ENCODE measurements at places on chromosomes 3 and 15. TPM values are rescaled to one million over a fixed set of nuclear protein-coding genes. Genes with fewer than 3 reads are reported as not detected.

RTP3 gene
- not detected for polyA plus RNA-seq

DNA sequence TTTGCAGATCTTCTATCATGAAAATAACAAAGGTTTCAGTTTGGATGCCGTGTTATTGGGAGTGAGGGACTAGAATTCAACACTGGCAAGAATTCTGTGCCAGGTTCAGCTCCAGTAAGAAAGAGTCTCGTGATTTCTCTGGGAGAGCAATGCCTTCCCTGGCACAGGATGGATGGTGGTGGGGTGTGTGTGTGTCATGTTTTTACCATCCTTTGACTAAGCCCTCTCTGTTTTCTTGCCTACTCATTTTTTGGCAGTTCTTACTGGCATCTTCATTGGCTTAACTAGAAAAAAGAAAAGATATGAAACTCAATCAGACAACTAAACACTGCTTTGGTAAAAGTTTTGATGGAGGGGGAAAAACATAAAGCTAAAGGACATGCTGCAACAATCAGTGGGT is 86.6 kb downstream of the FMN1 start:
- DNase-seq = no peak

DNA sequence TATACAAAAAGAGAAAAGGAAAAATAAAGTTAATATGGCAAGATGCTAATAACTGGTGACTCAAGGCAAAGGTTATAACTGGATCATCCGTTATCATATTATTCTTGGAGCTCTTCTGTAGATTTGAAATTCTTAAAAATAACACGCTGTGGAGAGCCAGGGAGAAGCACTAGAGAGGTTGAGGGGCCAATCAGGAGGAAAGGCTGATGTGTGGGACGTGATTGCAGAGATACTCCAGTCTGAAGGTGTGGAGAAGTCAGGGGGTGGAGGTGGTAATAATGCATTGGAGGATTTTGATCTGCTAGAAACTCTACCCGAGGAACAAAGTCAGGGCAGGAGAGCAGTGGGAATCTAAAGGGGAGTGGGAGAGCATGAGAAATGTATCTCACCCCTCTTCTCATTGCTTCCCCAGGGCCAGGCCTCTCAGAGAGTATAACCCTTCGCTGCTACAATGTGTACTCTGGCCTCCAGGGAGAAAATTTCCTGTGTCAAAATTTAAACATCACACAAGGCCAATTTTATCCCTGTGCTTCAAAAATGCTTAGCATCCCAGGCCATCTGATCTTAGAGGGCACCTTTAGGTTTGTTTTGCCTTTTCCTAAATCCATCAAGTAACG is 211.5 kb upstream of the SEMA6D start:
- no peak for DNase-seq

DNA sequence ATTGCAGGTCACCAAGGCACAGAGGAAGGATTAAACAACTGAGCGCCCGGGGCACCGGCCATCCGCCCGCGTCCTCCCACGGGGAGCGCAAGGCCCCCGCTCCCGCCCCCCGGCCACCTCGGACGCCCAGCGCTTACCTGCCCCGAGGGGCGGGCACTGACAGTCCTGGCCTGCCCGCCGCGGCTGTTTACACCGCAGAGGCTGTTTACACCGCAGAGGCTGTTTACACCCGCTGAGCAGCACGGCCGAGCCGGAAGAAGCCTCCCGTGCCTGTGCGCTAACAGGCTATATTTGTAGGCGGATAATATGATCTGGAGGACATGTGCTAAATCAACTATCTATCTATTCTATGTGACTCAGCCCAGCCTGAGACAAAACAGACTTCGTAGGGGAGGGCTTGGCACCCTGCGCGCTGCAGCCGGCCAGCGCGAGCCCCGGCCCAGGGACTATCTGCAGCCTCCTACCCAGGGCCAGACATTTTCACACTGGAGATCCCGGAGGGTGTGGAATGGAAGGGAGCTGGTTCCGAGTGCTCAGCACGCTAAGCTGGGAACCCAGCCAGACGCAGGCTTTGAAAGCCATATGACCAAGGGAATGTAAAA is at the start of gene LRRC2:
Gene LRRC2 (minus strand): TSS at position 263 of the 602 bp plus-strand sequence. CDS start 14,711 bp downstream, outside the sequence.
- peak; percentile 23 for DNase-seq

DNA sequence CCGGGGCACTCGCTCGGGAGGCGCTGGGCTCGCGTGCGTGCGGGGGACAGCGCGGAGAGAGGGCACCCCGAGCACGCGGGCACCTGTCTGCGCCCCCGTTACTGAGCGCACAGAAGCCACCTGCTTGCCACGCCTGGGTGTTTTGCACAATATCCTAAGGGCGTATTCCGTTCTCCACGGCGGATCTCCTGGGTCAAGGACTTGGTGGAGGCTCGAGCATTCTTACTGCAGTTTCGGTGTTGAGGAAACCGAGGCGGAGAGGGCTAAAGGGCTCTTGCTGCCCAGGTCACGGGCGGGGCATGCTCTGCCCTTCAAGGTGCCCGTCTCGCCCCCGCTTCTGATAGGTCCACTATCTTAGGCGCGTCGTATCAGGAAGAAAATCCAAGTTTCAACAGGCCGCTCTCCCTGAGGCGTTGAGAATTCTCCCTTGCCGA is 526 bp downstream of the GPD1L start:
- DNase-seq = no peak

LIPC gene
- polyA plus RNA-seq = 2.8 TPM

AP3B2 gene
- not detected for polyA plus RNA-seq

KLHL40 gene
- polyA plus RNA-seq = not detected

DNA sequence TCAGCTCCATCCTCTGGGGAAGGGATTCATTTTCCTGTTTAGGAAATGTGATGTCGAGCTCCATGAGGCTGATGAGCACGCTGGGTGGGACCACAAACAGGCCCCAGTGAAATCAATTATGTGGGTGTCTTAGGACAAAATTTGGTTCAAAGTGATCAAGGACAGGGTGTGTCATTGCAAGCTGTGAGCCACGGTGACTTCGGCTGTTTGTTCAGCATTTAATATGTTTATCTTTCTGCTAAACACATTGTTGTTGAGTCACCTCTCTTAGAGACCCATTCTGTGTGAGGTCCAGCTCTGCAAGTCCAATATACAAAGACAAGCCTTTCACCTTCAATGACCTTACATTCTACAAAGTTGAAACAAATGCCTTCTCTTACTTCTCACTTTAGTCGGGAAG is 41.3 kb downstream of the SSR3 start:
- no peak for DNase-seq

GRCh38 chr3:4461468-4462090 is 5.5 kb downstream of the SUMF1 start:
- no peak for DNase-seq

- DNase-seq = no peak
Measured at GRCh38 chr3:23959135-23959900, 14.2 kb downstream of the NR1D2 start.

All from immature natural killer cell (primary cell).